ENCODE measurements at places on chromosomes 12 and 14.

DNA sequence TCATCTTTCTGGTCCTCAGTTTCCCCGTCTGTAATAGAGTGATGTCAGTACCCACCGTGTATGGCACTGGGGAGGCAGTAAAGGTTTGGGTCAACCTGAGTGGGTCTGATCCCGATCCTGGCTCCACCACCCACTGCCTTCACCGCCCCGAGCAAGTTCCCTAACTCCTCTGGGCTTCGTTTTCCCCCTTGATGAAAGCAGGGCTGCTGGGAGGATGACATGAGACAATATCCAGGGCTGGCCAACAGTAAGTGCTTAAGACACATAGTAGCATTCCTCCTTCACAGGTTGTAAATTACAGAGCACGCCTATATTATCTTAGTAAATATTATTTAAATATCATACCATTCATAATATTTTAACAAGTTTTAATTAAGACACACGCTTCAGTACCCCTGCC is 595 bp downstream of the PLEK2 start:
- DNase-seq: no peak

- no peak for DNase-seq
Observed at GRCh38 chr12:25705261-25705660, 152.2 kb upstream of the LMNTD1 start.

GRCh38 chr12:128617304-128617833 is 206.4 kb downstream of the SLC15A4 start:
- DNase-seq: no peak

DNA sequence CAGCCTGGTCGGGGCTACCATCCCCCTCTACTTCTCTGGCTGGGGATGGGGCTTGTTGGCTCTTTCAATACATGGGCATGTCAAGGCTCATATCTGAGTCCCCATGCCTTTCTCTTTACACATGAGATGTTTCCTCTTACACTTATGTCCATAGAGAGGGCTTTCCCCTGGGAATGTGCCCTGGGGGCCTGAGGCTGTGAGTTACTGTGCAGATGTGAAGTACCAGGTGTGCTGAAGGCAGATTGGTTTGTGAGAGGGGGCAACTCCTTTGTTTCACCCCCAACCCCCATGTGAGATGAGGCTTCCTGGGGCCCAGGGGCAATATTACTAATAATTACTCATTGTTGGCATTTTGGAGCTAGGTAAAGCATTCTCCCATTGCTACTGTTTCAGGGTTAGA is 32.8 kb downstream of the NRXN3 start:
- DNase-seq: no peak

DNA sequence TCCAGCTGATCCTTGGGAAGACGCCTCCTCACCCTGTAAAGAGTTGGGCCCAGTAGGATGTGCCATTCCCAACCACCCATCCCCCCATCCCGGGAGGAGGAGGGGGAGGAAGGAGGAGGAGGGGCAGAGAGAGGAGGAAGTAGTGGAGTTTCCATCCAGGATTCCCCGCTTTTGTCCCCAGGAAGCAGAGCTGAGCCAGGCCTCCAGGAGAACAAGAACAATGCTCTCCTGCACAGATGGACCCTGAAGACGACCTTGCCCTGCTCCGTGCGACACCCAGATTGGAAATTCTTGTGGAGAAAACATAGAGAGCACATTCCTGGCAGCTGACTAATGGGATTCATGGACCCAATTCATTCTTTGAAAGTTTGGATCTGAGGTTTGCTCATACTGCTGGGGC is 132.3 kb upstream of the CRY1 start:
- DNase-seq: no peak

DNA sequence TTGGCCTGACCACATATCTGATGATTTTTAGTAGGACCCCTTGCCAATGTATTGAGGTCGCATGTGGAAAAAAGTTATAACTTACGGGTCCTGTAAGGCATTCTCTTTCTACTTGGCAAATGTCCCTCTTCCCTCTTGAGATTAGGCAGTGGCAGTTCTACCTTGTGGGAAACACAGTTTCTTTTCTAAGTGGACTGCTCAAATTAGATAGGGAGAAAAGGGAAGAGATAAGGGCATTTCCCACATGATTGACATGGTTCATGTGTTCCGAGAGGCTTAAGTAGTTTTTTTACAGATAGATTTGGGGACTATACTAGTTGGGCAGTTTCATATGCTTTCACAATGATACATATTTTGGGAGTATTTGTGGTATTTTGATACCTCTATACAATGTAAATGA is 154.7 kb downstream of the FBXL14 start:
- no peak for DNase-seq

DNA sequence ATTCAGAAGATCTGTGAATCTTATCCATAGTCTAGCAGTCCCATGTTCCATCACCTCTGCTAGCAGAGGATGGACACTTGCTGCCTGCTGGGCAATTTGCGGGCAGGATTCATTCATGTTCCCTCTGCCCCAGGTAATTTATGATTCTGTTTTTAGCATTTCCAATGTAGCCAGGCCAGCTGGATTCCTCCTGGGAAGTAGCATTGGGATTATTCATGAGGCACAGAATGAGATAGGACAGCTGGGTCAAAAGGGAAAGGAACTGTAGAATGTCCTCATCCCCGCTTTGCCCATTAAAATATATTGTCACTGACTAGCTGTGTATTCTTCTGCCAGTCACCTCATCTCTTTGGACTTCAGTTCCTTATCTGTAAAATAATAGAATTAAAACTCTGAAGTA is 68.7 kb downstream of the SLC35F4 start:
- DNase-seq: no peak

GRCh38 chr12:110431957-110432587 is 18.1 kb downstream of the ARPC3 start:
- DNase-seq: no peak

DNA sequence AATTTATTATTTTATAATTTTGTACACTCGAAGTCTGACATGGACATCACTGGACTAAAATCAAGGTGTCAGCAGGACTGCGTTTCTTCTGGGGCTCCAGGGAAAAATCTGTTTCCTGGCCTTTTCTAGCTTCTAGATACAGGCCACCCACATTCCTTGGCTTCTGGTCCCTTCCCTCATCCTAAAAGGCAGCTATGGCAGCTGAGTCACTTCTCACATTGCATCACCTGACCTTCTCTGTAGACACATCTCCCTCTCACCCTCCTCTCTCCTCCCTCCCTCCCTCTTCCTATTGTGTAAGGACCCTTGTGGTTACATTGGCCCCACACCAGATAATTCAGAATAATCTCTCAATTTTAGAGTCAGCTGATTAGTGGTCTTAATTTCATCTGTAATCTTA is 92.4 kb downstream of the RPS6KA5 start:
- DNase-seq: no peak

DNA sequence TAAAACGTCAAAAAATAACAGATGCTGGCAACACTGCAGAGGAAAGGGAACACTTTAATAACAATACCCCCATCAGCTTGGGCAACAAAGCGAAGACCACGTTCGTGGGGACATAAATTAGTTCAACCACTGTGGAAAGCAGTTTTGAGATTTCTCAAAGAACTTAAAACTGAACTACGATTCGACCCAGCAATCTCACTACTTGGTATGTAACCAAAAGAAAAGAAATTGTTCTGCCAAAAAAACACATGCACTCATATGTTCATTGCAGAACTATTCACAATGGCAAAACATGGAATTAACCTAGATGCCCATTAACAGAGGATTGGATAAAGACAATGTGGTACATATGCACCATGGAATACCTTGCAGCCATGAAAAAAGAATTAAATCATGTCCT is 81.2 kb upstream of the RAP1B start:
- DNase-seq: no peak

DNA sequence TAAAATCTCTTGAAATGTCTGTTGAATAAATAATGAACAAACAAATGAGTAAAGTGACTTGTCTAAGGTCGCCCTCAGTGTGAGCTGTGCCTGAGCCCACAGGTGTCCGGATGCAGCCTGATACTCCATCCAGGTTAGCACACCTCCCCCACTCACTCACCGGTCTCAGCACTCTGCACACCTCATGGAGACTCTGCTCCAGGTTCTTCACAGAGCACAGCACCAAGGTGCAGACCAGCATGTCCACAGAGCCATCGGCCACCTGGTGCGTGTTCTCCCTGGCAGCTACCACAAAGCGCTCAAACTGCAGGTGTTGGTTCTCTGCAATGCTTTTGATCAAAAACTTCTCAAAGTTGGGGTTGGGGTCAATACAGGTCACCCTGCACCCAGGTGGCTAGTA is 4.1 kb upstream of the KRT7 start:
- DNase-seq: no peak

DNA sequence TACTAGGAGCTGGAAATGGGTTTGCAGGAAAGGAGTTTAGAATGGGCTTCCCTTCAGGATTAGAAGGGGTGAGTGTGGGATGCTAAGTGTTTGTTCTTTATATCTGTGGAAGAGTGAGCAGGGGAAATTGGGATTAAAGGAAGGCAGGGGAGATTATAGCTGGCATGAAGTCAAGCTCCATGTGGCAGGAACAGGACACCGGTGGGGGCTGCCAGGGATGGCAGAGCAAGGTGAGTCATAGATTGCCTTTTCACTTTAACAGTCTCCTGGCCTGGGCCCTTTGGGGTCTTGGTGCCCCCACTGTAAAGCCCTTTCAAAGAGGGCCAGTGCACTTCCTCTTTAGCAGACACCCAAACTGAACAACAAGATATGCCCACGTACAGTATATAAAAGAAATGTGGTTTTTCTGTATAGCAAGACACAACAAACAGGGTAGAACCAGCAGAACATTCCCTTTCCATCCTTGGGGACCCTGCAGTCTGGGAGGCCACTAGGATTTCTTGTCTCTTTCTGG is 23.1 kb upstream of the FBXO21 start:
- no peak for DNase-seq

DNA sequence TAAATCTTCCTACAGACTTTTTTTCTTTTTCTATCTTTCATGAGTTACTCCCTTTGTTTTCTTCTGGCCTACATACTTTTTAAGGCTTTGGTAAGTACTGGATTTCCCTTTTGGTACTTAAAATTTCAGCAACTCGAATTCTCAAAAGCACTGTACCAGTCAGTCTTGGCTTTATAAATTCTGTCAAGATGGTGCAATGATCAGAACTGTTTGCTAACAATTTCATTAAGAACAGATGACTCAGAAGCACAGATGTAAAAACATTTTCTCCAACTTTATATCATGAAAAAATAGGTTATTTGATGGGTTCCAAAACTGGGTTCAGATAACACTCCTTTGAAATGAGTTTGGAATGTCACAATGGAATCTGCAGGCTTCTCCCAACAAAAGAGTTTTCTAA is 1961.8 kb upstream of the FLRT2 start:
- DNase-seq: no peak

GRCh38 chr12:43210485-43211192 is 341.4 kb downstream of the ADAMTS20 start:
- no peak for DNase-seq

- peak; percentile 64 for DNase-seq
Observed at GRCh38 chr14:86038387-86039042, 508.6 kb downstream of the FLRT2 start.

- peak; percentile 91 for DNase-seq
Observed at GRCh38 chr12:106136263-106136662, 2.5 kb downstream of the NUAK1 start.

DNA sequence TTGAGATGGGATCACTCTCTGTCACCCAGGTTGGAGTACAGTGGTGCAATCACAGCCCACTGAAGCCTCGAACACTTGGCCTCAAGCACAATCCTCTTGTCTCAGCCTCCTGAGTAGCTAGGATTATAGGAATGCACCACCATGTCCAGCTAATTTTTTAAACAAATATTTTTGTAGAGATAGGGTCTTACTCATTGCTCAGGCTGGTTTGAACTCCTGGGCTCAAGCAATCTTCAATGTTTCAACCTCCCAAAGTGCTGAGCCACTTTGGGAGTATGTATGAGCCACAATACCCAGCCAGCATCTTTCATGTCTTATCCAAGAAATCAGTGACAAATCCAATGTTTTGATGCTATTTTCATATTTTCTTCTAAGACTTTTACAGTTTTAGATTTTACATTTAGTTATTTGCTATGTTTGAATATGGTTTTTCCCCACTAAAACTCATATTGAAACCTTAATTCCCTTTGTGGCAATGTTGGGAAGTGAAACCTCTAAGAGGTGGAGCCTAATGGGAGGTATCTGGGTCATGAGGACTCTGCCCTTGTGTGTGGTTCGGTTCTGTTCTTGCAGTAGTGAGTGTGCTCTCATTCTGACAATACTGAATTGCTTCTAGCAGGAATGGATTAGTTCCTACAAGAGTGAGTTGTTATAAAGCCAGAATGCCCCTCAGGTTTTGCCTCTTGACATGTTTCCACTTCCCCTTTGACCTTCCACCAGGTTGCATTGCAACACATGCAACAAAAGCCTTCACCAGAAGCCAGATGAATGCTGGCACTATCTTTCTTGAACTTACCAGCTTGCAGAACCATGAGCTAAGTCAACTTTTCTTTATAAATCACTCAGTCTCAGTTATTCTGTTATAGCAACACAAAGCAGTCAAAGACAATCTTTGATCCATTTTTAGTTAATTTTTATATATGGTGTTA is 80.8 kb upstream of the AMIGO2 start:
- DNase-seq: no peak

- DNase-seq: no peak
Observed at GRCh38 chr12:95229636-95230035, 12.0 kb downstream of the VEZT start.

DNA sequence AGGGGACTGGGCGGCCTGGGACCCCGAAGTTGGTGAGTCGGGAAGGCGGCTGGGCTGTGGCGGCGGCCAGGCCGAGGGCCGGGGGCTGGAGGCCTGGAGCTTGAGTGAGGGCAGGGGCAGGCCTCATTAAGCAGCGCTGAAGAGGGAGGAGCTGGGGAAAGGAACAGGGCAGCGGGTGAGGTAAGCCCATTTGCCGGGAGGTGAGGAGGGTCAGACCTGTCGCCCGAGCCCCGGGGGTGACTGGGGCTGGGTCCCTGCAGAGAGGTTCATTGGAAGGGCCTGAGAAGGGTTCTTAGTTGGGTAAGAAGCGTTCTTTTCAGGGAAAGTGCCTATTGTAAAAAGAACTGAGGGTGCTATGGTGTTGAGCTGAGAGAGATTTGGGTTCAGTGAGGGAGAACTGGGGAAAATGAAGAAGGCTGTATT is 441 bp downstream of the RAB5B start:
- no peak for DNase-seq

DNA sequence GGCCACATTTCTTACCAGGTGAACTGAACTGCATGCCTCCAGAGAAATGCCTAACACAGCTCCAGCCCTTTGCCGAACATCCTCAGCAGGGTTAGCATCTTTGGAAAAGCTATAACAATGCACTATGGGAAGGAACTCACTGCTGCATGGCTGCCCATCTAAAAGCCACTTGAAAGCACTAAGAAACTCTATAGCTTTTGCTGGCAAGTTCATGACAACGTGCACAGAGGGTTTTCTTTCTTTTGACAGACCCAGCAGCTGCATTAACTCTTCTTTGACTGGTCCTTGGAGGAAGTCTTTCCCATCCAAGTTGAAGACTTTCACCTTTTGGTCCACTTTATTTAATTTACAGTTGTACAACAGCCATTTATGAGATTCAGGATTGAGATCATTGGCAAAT is 5.3 kb downstream of the TRMT5 start:
- no peak for DNase-seq

GRCh38 chr12:5549011-5549410 is 117.1 kb downstream of the NTF3 start:
- no peak for DNase-seq

Measured in activated CD8-positive, alpha-beta memory T cell treated with anti-CD3 and anti-CD28 coated beads for 24 hours (primary cell).